OCI-LY7 (cell line): ENCODE measurements at places on chromosomes 5 and 9.

DNA sequence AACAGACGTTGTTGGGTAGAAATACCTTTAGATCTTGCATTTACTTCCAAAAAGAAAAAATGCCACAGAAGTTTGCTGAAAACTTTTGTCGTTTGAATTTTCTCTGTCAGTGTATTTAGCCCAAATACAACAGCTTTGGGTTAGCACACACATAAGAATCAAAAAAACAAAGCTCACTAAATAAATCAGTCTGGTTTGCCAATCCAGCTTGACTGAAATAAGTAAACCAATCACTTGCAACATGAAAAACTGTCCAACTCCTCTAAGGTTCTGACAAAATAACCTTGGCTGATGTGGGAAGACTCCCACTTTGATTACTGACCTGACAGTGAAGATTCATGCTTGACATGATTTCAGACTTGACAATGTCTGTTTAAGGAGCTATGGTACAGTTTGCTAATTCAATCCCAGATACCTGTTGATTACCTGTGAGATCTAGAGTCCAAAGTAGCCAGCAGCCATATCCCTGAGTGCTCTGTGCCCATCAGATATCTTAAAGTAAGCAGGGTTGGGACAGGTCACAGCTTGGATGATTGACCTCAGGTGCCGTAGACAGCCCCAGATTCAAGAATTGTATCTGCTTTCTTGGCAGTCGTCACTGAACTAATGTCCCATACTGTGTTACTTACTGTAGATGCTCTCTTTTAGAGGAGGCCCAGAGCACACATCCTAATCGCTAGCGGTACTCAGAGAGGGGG lies 727 bp downstream of the IGIP start:
- DNase-seq: no peak

GRCh38 chr5:22683050-22683449 lies 170.1 kb downstream of the CDH12 start:
- no peak for DNase-seq

DNA sequence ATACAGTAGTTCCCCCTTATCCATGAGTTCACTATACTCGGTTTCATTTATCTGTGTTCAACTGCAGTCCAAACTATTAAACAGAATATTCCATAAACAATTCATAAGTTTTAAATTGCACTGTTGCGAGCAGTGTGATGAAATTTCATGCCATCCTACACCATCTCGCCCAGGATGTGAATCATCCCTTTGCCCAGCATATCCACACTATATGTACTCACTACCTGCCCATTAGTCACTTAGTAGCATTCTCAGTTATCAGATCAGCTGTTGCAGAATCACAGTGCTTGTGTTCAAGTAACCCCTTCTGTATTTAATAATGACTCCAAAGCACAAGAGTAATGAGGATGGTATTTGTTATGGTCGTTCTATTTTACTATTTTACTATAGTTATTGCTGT lies 51.5 kb downstream of the SHOC1 start:
- DNase-seq: no peak

DNA sequence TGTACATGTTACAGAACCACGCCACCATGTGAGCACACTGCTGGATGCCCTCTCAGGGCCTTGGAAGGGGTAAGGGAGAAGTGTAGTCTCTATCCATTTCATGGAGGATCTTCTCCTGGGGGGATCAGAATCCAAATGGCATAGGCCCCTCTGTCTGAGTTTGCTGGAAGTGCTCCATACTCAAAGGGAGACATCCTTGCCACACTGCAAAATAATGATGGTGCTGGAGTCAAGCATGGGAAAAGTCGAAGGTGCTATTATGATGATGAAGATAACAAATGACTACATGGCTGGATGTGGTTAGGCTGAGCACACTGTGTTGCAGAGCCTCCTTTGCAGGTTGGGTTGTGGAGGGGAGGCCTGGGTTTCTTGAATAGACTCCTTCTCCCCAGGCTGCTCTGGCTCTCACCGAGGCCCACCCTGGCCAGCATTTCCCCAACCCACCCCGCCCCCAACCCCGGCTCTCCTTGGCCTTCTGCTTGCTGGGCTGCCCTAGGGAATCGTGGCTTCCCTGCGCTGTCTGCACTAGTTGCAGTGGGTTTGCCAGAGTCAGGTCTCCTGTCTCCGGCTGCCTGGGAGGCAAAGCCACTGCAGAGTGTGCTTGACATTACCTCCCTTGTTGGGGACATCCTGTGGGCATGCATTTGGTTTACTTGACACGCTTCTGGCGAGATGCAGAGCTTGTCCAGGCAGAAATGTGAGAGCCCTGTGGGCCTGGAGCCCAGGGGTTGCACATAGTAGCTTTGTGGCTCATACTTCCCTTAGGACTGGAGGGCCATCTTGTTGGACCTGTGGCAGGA lies 3.0 kb downstream of the MVB12B start:
- no peak for DNase-seq

DNA sequence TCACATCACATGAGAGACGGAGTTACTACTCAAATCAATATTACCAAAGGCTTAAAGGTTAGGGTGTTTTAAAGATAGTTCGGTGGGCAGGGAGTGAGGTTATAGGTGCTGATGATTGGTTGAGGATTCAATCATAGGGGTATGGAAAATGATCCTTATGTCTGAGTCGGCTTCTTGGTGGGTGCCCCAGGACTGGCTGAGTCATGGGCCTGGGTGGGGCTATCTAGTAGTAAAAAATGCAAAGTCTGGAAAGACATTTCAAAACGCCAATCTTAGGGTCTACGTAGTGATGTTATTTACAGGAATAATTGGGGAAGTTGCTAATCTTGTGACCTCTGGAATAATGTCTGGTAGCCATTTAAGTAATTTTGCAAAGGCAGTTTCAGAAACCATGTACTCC lies 15.2 kb upstream of the SPIN1 start:
- no peak for DNase-seq

- no peak for DNase-seq
These were observed 38.6 kb downstream of the MRPS30 start for GRCh38 chr5:44847206-44847852.

DNA sequence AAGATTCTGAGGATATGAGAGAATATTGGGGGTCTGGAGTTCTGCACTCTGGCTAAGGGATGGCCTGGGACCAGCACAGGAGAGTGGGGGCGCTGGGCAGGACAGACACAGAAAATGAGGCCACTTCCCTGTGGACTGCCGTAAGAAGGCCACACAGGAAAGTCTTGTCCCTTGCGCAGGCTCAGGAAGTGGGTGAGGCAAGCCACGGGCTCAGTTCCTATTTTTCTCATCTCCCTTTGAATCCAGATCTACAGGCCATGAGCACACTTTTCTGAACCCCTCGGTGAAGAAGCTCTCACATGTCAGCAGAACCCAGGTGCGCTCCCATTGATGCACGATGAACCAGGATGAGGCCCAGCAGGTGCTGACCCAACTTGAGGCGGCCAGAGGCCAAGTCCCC lies 207.4 kb downstream of the AGTPBP1 start:
- no peak for DNase-seq

- no peak for DNase-seq
These were observed 90.1 kb downstream of the ZFAND5 start for GRCh38 chr9:72274916-72275315.

- DNase-seq: no peak
These were observed 1.2 kb upstream of the GCNT4 start for GRCh38 chr5:75053304-75054133.

GRCh38 chr5:40549616-40550015 lies 130.1 kb upstream of the PTGER4 start:
- no peak for DNase-seq
